ENCODE measurements at places on chromosomes 2 and 18.

DNA sequence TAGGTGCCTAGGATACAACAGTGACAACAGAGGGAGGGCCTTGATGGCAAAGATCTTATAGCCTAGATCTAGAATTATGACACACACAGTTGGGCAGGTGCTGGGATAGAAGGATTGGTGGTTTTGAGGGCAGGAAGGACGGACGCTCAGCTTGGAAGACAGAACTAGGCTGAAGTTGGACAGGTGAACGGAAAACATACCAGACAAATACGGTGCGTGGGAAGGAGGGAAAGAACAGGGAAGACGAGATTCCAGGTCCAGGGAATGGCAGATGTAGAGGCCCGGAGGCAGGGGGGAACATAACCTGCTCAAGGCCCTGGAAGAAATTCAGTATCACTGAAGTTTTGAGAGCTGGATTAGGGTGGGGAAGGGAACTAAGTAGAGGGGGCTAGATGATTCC, 40.8 kb downstream of the CRACDL start:
- DNase-seq, result no peak

DNA sequence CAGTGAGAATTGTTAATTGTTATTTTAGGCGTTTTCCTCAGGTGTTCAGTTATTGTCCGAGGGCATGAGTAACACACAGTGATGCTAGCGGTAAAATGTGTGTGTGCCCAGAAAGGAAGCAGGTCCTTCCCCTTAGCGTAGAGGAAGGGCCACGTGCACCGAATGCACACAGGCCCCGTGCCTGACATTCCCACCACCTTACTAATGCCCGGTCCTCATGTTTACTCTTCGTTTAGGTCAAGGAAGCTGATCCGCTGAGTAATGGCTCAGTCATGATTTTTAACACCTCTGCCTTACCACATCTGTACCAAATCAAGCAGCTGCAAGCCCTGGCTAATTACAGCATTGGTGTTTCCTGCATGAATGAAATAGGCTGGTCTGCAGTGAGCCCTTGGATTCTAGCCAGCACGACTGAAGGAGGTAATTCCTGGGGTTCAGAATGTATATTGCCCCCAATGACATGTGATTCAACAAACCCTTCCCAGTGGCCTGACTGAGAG, 76.7 kb downstream of the MERTK start:
- peak; percentile 28 for DNase-seq

- no peak for DNase-seq
These were observed 19.4 kb upstream of the PRLH start for GRCh38 chr2:237546876-237547395.

DNA sequence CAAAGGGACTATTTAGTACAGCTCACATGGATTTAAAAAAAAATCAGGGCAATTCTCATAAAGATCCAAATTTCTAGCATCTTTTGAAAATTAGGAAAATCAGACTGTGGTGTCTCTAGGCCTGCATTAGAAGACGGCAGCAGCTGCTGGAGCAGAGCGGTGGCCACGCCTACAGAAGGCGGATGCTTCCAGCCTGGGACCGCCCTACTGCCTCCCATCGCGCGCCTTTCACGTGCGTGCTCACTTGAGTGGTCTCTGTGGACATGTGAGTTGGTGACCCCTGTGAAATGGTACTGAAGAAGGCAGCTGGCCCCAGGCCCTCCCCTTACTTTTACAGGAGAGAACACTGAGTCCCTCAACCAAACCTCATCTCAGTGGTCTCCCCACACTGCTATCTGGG, 15.2 kb upstream of the ZFP36L2 start:
- DNase-seq, result no peak

- no peak for DNase-seq
These were observed 6.9 kb upstream of the CTIF start for GRCh38 chr18:48531908-48532307.

DNA sequence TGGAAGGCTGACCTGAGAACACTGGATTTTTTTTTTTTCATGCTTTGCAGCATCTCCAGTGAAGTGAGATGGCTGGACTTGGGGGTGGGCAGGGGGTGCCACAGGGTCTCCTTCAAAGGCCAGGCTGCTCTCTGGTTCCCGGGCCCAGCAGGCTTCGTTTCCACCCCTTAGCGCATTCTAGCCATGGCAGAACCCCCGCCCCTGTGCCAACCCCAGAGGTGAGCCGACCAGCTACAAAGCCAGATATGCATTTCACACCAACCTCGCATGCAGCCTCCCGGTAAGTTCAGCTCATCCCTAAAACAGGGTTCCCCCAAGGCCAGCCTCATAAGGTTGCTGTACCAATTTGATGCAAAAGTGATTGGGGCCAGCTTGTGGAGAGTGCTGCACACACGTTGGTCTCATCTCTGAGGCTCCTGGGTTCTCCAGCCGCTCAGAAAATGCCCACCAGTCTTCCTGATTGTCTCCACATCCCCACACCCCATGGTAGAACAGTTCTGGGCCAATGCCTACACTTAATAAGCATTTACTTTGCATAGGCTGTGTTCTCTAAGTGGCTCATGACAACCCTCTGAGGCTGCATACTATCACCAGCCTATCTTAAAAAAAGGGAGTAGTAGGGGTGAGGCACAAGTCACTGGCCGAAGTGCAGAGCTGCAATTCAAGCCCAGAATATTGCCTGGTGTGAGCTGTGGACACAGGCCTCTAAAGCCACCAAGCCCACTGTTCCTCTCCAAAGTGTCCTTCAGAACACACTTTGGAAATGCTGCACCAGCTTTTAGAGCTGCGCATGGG, 23.3 kb downstream of the SMAD7 start:
- DNase-seq, result no peak

- no peak for DNase-seq
These were observed 142.5 kb downstream of the NCK2 start for GRCh38 chr2:105887256-105887655.

GRCh38 chr2:146659976-146660375, 1184.9 kb upstream of the ACVR2A start:
- no peak for DNase-seq

GRCh38 chr2:238999291-238999741, 151.4 kb downstream of the TWIST2 start:
- DNase-seq, result no peak

DNA sequence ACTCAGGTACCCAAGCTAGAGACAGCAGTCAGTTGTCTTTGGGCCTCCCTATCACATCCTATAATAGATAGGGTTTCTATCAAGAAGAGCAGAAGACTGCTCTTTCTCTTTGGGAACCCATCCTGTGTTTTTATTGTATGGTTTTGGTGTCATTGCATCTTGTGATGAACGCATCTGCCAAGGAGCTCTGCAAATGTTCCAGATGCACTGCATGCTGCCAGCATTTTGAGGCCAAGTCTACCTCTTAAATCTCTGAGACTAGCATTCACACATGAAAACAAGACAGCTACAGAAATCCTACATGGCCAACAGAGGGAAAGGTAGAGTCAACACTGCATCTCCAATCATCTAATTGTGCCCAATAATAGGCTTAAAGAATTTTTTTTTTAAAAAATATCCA, 14.0 kb downstream of the SEMA4F start:
- DNase-seq, result no peak

DNA sequence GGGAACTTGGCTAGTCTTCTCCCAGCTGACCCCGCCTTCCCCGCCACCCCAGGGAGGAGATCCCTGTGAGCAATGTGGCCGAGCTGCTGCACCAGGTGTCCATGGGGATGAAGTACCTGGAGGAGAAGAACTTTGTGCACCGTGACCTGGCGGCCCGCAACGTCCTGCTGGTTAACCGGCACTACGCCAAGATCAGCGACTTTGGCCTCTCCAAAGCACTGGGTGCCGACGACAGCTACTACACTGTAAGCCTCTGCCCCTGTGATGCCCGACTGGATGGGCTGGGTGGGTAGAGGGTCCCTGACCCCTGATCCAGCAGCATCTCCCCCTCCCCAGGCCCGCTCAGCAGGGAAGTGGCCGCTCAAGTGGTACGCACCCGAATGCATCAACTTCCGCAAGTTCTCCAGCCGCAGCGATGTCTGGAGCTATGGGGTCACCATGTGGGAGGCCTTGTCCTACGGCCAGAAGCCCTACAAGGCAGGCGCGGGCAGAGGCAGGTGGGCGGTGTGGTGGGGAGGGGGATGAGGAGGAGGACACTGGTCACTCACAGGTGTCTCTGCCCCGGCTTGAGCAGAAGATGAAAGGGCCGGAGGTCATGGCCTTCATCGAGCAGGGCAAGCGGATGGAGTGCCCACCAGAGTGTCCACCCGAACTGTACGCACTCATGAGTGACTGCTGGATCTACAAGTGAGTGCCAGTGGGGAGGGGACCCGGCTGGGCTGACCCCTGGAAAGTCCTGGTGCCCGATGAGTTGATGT, 24.2 kb downstream of the ZAP70 start:
- DNase-seq, result no peak

DNA sequence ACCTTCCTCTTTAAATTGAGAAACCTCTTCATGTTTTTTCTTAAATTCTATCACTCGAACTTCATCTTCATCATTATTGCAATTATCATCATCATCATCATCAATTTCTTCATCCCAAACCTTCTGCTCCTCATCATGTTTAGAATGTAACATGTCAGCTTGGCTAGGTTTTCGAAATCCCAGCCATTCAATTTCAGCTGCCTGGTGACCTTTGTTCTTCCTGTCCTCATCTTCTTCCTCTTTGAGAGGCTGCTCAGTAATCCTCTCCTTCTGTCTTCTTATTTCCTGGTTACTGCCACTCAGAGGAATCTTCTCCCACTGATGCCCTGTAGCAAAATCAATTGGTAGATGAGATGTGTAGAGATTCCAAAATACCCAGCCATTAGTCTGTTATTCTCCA, 4.2 kb downstream of the ERMN start:
- no peak for DNase-seq

DNA sequence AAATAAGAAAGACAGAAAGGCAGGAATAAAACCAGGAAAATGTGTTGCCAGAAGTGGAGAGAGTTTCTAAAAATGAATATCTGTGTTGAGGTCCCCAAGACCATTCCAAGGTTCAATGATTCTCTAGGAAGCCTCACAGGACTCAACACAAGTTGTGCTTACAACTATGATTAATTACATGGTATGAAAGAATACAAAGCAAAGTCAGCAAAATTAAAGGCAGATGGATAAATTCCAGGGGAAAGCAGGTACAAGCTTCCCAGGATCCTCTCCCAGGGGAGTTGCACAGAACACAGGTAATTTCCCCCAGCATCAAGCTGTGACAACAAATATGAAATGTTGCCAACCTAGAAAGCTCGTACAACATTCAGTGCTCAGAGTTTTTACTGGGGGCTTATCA, 154.4 kb upstream of the HNMT start:
- no peak for DNase-seq

Data from 8988T (cell line).